ENCODE measurements at places on chromosomes 3 and 15.

- no peak for DNase-seq
Measured at GRCh38 chr3:14646589-14647413, 4.8 kb upstream of the CCDC174 start.

DNA sequence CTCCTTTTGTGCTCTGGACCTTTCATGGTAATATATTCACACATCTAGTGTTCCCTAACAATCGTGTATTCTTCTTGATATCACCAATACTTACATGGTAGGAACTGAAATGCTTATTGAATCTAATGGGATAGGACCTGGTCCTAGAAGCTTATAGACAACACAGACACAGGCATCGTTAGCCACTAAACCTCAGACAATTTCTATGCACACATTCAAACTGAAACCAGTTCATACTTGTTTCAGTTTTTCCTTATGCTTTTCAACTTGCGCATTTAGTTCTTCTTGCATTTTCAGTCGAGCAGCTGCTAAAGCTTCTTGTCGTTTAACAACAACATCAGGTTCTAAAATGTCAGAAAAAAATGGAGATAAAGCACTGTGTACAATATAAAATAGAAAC, 2.3 kb downstream of the SELENOS start:
- no peak for DNase-seq

DNA sequence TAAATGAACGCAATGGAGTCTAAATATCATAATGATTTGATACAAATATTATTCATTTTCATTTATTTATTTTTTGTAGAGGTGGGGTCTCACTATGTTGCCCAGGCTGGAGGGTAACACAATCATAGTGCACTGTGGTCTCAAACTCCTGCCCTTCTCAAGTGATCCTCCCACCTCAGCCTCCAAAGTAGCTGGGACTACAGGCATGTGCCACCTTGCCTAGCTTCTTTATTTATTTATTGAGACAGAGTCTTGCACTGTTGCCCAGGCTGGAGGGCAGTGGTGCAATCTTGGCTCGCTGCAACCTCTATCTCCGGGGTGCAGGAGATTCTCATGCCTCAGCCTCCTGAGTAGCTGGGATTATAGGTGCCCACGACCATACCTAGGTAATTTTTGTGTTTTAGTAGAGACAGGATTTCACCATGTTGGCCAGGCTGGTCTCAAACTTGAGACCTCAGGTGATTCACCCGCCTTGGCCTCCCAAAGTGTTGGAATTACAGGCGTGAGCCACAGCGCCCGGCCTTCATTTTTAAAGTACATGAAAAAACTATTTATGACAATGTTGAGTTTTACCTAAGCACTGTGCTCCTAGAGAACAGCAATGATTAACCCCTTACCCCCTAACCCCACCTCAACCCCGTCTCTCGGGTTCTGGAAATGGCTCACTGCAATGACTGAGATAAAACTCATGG, 4.0 kb upstream of the AEN start:
- DNase-seq: no peak

- DNase-seq: peak; percentile 8
Measured at GRCh38 chr3:136995652-136996051, 37.9 kb downstream of the IL20RB start.

DNA sequence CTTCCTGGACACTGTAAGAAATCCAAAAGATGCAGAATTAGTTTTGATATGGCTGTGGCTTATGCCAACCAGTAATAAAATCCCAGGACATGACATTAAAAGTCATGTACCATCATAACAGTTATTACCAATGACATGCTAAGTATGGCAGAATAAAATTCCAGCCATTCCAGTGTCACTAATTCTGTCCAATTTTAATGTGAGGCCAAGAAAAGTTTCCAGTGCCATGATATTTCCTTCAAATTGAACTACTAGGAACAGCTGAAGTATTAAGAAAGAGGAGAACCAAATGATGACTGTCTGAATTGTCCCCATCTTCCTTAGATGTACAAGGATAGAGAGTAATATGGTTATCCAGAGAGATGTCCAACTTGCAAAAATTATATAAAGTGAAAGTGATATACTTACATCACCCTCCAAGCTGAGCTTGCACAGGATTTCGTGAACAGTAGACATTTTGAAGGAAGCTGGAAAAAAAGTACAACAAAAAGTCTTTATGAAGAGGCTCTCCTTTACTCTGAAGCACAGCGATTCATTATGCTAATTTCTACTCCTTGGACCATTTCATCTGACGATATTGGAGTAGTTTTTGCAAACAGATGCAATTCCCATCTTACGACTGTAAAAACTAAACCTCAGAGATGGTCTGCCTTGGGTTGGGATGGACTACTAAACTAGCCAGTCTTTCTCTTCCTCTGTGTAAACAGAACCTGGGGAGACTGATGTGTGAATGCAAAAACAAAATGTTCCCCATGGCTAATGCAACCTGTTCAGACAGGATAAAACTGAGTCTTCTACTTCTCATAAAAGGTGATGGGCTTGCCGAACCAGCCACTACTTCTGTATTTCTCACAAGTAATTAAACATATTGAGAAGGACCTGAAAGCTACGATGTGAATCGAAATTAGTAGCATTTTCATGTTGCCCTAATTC, 11.9 kb downstream of the ANXA2 start:
- no peak for DNase-seq

Data from renal cortical epithelial cell (primary cell).